IPS DF 6.9 (cell line): ENCODE measurements at places on chromosomes 12 and 14.

- DNase-seq, result no peak
- H3K27ac ChIP-seq, result no peak overlapping the region
- H3K27me3 ChIP-seq, result no peaks in the 10 kb centered on the region
- H3K4me1 ChIP-seq, result no peaks in the 10 kb centered on the region
- H3K36me3 ChIP-seq, result no peaks in the 10 kb centered on the region
- no peak overlapping the region for H3K4me3 ChIP-seq
Observed at GRCh38 chr12:127296591-127296990, 970.4 kb upstream of the TMEM132C start.

GRCh38 chr12:104671409-104672095, 214.8 kb downstream of the CHST11 start:
- H3K27ac ChIP-seq, result no peak overlapping the region
- H3K4me3 ChIP-seq, result no peak overlapping the region
- H3K27me3 ChIP-seq, result no peaks in the 10 kb centered on the region
- no peak for DNase-seq
- H3K4me1 ChIP-seq, result peaks cover 2% of the 10 kb centered on the region

DNA sequence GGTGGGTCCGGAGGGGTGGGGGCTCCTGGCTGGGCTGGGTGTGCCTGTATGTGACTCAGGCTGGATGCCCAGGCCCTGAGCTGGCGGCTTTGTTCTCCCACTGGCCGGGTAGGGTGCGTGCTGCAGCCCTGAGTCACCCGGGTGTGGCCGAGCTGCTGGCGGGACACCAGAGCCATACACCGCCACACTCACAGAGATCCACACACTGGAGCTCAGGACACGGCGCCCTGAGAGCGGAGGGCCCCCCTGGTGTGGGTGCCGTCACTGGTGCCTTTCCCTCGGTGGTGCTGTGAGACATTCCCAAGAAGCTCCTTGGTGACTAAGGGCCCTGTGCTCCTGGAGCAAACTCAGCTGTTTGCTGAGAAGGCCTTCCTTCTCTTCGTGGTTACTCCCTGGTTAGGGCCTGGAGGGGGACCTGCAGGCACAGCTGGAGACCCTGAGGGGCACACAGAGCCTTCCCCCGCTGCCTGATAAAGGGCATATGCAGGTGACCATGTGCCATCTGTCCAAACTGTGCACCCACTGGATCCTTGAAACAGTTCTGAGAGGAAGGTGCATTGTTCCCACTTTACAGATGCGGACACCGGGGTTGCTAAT, 44.3 kb downstream of the KRT80 start:
- H3K4me1 ChIP-seq, result peaks cover 9% of the 10 kb centered on the region
- no peak for DNase-seq
- H3K36me3 ChIP-seq, result no peaks in the 10 kb centered on the region

GRCh38 chr14:68631394-68632053, 161.3 kb downstream of the ZFP36L1 start:
- DNase-seq, result no peak
- no peaks in the 10 kb centered on the region for H3K27me3 ChIP-seq
- H3K4me3 ChIP-seq, result no peak overlapping the region

DNA sequence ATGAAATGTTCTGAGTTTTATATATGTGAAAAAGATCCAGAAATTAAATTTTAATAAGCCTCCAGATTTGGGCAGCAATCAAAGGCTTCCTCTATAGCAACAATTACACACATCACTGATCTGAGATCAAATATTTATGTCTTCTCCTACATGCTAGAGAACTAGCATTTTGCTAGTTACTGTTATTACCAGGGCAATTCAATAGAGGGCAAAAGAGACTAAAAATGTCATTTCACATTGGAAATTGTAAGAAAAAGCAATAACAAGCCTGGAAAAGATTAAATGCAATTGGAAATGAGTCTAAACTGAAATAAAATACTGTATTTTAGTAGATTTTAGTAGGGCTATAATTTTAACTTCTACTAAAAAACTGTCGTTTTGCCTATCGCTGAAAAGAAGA, 32.6 kb upstream of the ANO6 start:
- H3K4me3 ChIP-seq, result no peak overlapping the region
- H3K27me3 ChIP-seq, result no peaks in the 10 kb centered on the region
- no peaks in the 10 kb centered on the region for H3K4me1 ChIP-seq
- no peak for DNase-seq
- H3K27ac ChIP-seq, result no peak overlapping the region
- no peaks in the 10 kb centered on the region for H3K36me3 ChIP-seq

- H3K36me3 ChIP-seq, result no peaks in the 10 kb centered on the region
- H3K4me3 ChIP-seq, result no peak overlapping the region
- no peak overlapping the region for H3K27ac ChIP-seq
- no peaks in the 10 kb centered on the region for H3K27me3 ChIP-seq
- DNase-seq, result no peak
Observed at GRCh38 chr14:101399737-101400517, 161.4 kb upstream of the DIO3 start.

DNA sequence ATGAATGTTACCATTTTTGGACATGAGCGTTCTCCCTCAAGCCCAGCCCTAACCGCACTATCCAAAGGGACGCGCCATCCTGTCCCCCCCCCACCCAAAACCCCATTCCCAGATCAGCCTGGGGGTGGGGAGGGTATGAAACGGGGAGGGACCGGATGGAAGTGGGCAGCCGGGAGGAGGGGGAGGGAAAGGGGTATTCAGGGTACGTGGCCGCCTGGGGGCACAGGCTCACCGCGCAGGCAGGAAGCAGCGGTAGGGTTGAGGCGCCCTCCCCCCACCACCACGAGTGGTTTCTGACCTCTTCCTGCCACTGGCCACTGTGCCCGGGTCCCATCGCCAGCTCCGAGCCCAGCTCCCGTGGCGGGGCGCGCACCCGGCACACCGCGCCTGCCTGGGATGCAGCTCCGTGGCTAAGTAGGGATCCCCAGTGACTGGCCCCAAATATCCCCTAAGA, 1.4 kb downstream of the ACTN1 start:
- no peak for DNase-seq
- H3K27ac ChIP-seq, result no peak overlapping the region
- H3K4me1 ChIP-seq, result 0 out of 2 replicates have a peak, but pooled peaks cover 1% of the 10 kb centered on the region
- H3K36me3 ChIP-seq, result peaks cover 7% of the 10 kb centered on the region; the same call in 1 of the 2 replicates

GRCh38 chr12:97474161-97474560, 11.6 kb downstream of the RMST start:
- peaks cover 7% of the 10 kb centered on the region; the same call in 1 of the 2 replicates for H3K4me1 ChIP-seq
- DNase-seq, result no peak
- no peaks in the 10 kb centered on the region for H3K27me3 ChIP-seq

DNA sequence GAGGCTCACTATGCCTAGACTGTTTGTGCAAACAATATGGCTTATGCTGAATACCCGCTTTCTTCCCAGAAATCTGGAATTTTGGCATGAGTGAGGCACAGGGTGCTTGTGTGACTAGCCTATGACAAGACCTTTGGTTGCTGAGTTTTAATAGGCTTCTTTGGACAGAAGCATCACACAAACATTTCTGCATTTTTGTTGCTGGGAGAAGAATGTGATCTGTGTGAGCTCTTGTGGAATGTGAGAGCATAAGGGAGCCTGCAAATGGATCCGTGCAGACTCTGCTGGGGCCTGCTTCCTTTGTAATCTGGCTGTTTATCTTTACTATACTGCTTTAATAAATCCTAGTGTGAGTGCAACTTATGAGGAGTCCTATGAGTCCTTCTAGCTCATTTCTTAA, 83.0 kb upstream of the ZDHHC17 start:
- no peak for DNase-seq
- H3K4me3 ChIP-seq, result no peak overlapping the region
- 0 out of 2 replicates have a peak, but pooled peaks cover 1% of the 10 kb centered on the region for H3K4me1 ChIP-seq

DNA sequence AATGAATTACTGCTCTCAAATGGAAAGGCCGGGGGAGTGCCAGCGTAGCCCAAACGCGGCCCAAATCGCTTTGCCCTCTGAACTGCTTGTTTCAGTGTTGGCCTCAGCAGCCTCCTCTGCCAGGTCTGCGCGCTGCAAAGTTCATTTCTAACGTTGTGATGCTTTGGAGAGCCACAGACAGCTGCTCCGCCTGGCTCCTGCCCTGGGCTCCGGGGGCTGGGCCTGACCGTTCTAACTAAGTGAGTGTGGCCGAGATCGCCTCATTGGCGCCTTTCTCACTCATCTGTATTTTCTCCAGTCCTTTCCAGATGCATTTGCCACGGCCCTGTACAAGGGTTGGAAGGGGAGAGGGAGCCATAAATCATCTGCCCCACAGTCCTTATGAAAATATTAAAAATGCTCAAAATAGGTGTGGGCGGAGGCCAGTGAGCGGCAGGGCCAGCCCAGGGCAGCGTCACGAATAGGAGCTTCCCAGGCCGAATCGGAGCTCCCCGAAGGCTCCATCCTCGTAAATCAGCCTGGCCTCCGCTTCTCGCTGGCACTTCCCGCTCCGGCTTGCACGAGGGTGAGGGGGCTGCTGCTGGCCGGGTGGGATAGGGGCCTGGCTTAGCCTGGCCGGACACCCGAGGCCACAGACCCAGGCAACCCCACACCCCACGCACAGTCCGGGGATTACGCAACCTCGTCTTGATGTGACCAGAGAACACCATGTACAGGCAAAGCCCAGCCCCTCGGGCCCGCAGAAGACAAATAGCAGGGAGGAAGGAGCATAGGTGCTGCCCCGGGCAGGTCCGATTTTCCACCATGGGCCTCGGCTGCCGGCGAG, 196.6 kb upstream of the DIO3 start:
- no peaks in the 10 kb centered on the region for H3K36me3 ChIP-seq
- H3K4me3 ChIP-seq, result no peak overlapping the region
- H3K27me3 ChIP-seq, result no peaks in the 10 kb centered on the region
- H3K4me1 ChIP-seq, result peaks cover 6% of the 10 kb centered on the region; the same call in 1 of the 2 replicates

DNA sequence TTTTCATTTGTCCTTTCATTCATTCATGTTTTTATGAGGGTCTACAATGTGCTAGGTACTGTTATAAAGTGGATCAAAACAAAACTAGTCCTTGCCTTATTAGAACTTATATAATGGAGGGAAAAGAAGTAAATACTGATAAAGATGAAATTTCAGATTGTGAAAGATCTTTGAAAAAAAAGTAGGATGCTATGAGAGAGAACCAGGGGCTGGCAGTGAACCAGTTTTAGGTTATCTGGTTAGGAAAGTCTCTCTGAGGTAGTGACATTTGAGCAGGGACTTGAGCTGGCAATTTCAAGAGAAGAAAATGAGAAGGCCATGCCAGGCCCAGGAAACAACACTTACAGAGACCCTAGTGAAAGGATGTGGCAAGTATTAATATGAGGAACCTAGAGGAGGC, 57.3 kb upstream of the E2F7 start:
- H3K27me3 ChIP-seq, result no peaks in the 10 kb centered on the region
- H3K4me1 ChIP-seq, result no peaks in the 10 kb centered on the region
- H3K36me3 ChIP-seq, result no peaks in the 10 kb centered on the region
- DNase-seq, result no peak

DNA sequence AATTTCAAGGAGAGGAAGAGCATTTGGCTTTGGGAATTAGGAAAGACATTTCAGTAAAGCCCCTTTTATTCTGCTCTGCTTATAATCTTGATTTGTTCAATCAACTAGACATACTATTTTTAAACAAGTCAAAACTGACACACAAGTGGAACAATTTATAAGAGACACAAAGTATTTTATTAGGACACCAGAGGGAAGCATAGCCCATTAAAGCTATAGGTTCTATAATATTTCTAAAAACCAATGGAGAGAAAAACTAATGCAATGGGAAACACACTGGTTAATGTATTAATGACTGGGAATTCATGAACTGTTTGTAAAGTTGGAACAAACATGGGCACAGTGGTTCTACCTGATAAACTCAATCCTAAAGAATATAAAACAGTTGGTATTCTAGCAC, 15.3 kb upstream of the CERS5 start:
- H3K27me3 ChIP-seq, result no peaks in the 10 kb centered on the region
- H3K4me3 ChIP-seq, result no peak overlapping the region
- H3K36me3 ChIP-seq, result peaks cover 6% of the 10 kb centered on the region; the same call in 1 of the 2 replicates
- H3K4me1 ChIP-seq, result no peaks in the 10 kb centered on the region

DNA sequence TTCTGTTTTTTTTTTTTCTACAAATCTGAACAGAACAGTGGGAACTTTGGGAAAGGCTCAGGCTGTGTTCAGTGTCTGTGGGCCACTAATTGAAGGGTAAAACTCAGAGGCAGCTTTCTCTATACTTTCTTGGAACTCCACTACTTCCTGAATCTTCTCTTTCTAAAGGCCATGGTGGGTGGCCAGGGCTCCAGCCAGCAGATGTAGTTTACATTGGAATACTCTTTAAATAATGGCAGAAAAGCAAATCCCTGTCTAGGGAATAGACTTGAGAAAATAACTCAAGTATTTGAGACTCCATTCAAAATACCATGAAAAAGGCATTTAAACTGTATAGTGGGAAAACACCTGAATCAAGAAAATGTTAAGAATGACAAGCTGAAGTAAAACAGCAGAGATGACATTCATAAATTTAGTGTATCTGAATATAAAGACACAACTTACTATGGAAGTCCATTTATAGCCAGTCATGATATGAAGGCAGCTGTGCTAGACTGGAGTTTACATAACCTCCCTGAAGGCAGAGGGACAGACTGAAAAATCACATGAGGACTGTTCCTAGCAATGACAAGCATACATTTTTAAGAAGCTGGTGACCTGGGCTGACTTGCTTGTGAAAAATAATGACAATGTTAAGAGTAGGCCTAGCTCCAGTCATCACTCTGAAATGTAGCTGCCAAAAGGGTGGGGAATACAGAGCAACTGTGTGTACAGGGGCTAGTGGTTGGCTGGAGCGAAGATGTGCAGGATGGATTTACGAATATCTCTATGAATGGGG, 168.6 kb downstream of the STXBP6 start:
- no peaks in the 10 kb centered on the region for H3K27me3 ChIP-seq
- H3K4me3 ChIP-seq, result no peak overlapping the region
- no peaks in the 10 kb centered on the region for H3K36me3 ChIP-seq
- no peak overlapping the region for H3K27ac ChIP-seq

GRCh38 chr12:104953323-104953722, 4.8 kb downstream of the SLC41A2 start:
- no peaks in the 10 kb centered on the region for H3K36me3 ChIP-seq
- DNase-seq, result no peak
- H3K27me3 ChIP-seq, result peaks cover 2% of the 10 kb centered on the region; the same call in 1 of the 2 replicates
- no peak overlapping the region for H3K4me3 ChIP-seq
- no peaks in the 10 kb centered on the region for H3K4me1 ChIP-seq
- no peak overlapping the region for H3K27ac ChIP-seq

GRCh38 chr14:104143521-104144452, 5.4 kb downstream of the KIF26A start:
- peaks cover 15% of the 10 kb centered on the region for H3K4me1 ChIP-seq
- no peak for DNase-seq
- no peak overlapping the region; the same call in 1 of the 2 replicates for H3K4me3 ChIP-seq
- no peak overlapping the region for H3K27ac ChIP-seq

DNA sequence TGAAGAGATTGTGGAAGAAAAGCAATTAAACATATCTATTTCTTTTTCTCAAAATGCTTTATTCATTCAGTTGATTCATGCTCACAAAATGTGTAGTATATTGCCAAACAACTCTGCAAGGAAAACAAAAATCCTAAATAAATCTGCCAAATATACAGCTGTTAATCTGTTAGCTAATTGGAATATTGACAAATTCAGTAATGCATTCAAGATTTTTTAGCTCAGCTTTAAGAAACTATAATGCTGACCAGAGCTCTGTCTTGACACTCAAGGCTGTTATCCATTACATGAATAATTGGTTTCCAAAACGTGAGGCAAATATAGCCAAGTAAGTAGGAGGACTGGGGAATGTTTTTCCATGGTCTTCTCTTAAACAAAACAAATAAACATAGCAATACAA, 146.8 kb downstream of the TMTC2 start:
- peaks cover 1% of the 10 kb centered on the region; the same call in 1 of the 2 replicates for H3K4me1 ChIP-seq
- H3K27ac ChIP-seq, result no peak overlapping the region
- H3K4me3 ChIP-seq, result no peak overlapping the region
- DNase-seq, result no peak

GRCh38 chr14:24996930-24997725, 52.8 kb downstream of the STXBP6 start:
- no peaks in the 10 kb centered on the region for H3K4me1 ChIP-seq
- no peak overlapping the region for H3K27ac ChIP-seq
- no peaks in the 10 kb centered on the region for H3K27me3 ChIP-seq
- no peaks in the 10 kb centered on the region for H3K36me3 ChIP-seq
- DNase-seq, result no peak
- no peak overlapping the region for H3K4me3 ChIP-seq
